Mammary epithelial cell (primary cell): ENCODE measurements at places on chromosomes 7 and 10. TPM values are rescaled to one million over a fixed set of nuclear protein-coding genes. Genes with fewer than 3 reads are reported as not detected.

FAM204A gene
- total RNA-seq: 50.3 TPM

ZNF488 gene
- total RNA-seq: 0.67 TPM

MSS51 gene
- total RNA-seq: 1.5 TPM

OR6V1 gene
- not detected in 2 replicates for total RNA-seq

PNLIP gene
- total RNA-seq: not detected

SYT15 gene
- total RNA-seq: under 0.01 TPM

VSTM4 gene
- under 0.01 TPM for total RNA-seq

DDX21 gene
- 92.9 TPM for total RNA-seq

AGAP6 gene
- total RNA-seq: 13.7 and 15.5 TPM in 2 replicates

ACSM6 gene
- total RNA-seq: not detected

NKX1-2 gene
- total RNA-seq: 5.2 TPM
